Mesangial cell (primary cell): ENCODE measurements at places on chromosomes 5 and 9. TPM values are rescaled to one million over a fixed set of nuclear protein-coding genes. Genes with fewer than 3 reads are reported as not detected.

The REEP2 gene
- total RNA-seq = 11.7 and 28.8 TPM in 2 replicates

The TLE1 gene
- total RNA-seq = 71.7 and 84.8 TPM in 2 replicates

The OR1L1 gene
- not detected in 2 replicates for total RNA-seq

The CCDC69 gene
- total RNA-seq = 0.98 and 2.0 TPM in 2 replicates

The CLIC3 gene
- total RNA-seq = 16.5 and 47.4 TPM in 2 replicates

The TOMM5 gene
- 98.8 and 198 TPM in 2 replicates for total RNA-seq

The SMU1 gene
- total RNA-seq = 12.5 and 13.7 TPM in 2 replicates

The FBXL7 gene
- 9.6 and 11.9 TPM in 2 replicates for total RNA-seq
